ENCODE measurements at places on chromosomes 6 and 20.

DNA sequence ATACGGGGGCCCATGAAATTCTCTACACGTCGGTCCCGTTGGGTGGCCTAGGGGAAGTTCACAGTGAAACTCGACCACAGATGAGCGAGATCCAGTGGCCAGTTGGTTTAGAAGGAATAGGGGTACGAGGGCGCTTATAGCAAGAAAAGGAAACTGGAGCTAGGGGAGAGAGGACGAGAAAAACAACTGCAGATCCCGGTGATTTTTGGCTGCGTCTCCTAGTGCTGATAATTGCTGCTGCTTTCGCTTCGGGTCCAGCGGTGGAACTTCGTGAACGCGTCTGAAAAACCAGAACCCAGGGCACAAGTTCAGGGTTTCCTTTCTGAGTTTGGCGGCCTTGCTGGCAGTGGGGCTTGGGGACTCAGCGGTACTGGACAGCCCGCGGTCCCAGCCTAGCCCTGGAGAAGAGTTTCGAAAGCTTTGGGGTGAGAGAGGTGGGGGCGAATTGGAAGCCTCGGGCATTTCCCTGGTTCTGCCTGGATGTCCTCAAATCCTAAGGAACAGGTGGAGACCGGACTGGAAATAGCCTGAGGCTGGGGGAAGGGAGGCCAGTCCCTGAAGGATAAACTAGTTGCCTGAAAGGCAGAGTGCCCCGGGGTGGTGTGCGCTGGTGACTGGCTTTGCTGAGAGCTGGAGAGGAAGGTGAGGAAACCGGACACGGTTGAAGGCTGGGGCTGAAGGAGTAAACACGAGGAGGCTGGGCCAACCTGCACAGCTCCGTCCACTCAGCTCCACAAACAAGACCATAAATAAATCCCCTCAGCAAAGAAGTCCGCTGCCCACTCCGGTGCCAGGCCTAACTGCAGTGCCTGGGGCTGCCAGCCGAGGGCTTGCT is 793 bp downstream of the GMPR start:
- DNase-seq = no peak

DNA sequence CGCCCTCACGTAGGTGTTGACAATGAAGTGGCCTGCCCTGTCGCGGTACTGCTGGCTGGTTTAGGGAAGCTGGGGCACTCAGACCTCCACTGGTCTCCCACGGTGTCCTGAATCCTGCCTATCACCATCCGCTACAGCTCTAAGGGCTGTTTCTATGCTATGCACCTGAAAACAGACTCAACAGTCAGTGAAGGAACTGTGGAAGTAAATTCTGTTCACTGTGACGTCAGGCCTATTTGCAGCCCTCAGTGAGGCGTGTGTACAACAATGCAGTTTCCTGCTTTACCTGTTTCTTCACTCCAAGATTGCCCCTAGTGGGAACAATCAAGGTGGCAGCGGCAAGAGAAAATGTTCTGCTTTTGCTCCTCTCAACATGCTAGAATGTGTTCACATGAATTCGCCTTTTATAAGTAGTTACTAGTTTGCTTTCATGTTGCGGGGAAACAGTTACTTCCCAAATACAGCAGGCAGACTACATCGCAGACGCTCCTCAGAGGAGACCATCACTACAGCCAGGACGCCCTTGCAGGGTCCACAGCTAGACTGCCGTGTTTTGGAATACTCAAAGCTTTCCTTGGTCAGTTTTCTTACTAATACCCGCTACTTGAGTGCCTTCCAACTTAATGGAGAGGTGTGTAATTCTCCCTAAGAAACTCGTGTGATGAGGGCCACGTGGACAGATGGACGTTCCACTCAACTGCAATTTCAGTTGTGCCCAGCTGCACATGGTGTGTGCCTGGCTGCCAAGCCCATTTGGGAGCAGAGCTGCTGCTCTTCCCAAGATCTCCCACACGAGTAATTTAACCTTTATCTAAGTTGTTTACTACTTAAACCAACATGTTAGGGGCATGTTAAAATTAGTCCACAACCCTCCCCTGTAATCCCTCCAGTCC is 25.4 kb downstream of the DIDO1 start:
- DNase-seq = no peak

DNA sequence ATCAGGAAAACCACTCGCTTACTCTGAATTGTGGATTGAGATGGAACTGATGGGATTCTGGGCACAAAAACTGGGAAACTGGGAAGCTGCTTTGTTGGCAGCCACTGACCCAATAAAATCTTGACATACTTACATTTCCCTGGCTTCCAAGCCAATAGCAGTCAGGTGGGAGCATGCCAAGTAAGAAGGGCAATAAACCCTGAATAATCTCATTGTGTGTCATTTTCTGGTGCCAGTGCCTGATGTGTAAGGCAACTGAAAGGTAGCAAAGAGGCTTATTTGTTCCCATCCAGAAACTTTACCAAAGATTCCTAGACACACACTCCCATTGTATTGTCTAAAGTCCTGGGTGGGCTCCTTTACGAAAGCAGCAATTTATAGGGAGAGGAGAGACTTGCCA is 93.2 kb downstream of the TBX18 start:
- peak; percentile 54 for DNase-seq

- DNase-seq = no peak
Observed at GRCh38 chr6:112122756-112123155, 35.4 kb downstream of the FAM229B start.

GRCh38 chr6:151370509-151371078 is 20.8 kb downstream of the ZBTB2 start:
- DNase-seq = no peak

DNA sequence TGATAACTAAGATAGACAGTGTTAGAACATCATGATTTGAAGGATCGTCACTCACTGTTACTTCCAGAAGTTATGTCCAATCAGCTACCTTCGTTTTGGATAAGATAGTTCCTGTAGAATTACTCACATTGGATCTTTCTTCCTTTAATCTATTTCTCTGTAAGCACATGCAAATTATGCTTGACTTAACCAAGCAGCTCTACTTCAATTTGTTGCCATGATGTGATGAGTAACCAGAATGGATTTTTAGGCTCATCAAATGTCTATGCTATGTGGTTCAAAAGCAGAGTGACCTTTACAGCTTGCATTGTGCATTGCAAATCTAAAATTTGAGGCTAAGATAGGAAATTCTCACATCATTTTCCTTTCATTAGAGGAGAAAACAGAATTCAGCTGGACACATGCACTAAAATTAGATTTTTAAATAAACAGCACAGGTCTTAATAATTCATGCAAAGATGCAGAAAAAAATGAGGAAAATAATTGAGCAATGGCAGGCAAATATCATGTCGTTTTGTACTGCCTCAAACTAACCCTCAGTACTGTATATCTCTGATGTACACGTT is 76.7 kb upstream of the ZFP64 start:
- DNase-seq = no peak

DNA sequence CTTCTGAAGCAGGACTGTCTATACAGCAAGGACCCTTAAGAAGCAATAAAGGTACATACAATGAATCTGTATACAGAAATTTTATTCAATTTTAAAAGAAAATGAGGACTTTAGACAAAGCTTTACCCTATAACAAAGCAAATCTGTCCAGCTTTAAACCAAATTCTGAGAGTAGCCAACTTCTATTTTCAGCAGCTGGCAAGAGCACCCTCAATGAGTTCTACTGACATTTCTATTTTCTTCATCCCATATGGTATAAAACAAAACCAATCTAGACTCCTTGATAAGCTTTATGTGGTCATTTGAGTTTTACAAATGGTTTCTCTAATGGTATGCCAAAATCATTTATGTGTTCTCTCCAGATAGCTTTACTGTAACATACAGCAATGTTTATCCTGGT is 12.7 kb downstream of the CPNE1 start:
- no peak for DNase-seq

GRCh38 chr6:122740091-122740490 is 39.4 kb upstream of the FABP7 start:
- DNase-seq = no peak

- DNase-seq = no peak
Observed at GRCh38 chr6:168417679-168418557, 23.1 kb upstream of the SMOC2 start.

DNA sequence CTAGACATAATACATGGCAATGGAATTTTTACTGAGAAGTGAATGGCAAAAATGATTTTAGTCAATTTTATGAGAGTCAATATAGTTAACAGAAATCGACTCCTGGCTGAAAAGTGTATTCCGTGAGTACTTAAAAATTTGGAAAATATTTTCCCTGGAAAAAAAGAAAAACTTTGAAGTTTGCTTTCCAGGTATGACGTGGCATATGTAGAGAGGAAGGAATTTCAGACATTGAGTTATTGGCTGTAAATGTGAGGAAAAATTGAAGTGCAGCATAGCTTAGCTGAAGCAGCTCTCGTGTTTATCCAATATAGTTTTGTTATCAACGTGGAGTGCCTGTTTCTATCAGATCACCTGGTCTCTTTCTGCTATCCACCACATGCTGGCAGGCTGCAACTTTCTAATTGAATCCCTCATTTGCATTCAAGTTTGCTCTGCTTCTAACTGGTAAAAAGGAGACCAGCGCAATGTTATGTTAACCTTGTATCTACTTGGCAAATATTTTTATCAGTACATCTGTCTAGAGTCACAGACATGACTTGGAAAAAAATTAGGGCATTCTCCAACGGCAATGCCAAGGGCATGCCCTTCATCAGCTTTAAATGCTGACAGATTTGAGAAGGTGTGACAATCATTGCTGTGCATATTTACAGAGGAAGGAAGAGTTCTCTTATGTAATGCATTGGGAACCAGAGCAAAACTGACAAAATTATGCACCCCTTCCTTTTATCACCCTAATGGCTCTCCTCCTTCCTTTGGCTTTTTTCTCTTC is 1102.8 kb upstream of the FLRT3 start:
- no peak for DNase-seq

DNA sequence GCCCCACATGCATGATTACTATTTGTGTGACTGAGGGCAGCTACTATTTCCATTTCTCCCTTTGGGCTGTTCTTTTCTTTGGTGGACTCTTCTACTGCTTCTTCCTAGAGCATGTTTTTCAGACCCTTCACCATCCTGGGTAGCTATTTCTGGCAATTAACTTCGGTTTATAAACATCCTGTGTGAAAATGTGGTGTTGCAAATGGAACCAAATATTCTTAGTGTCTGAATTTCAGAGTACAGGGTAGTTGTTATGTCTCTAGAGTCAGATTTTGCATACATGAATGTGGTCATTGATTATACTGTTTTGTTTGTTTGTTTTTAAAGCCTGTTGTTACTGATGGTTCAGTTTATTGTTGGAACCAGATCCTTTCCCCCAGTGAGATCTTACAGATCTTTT is 49.7 kb downstream of the PROKR2 start:
- no peak for DNase-seq

- DNase-seq = no peak
Observed at GRCh38 chr6:40720375-40720748, 133.2 kb upstream of the LRFN2 start.

DNA sequence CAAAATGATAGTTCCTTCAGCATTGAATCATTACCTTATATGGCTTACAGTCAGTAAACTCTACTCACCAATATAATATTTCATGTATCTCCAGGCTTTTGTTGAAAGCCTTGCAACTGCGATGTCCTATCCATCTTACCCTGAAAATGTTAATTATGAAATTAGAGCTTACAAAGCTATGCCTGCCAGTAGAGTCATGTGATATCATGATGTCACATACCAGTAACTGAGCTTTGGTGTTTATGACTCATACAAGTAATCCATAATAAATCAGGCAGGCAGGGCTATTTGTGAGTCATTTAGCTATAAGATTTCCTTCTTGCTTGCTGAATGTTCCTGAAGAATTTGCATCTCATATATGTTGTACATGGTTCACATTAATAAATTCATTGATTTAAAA is 44.9 kb upstream of the FAM83B start:
- peak; percentile 67 for DNase-seq

- no peak for DNase-seq
Observed at GRCh38 chr6:144544266-144544830, 259.2 kb downstream of the UTRN start.

GRCh38 chr20:19996917-19997316 is 20.2 kb upstream of the NAA20 start:
- DNase-seq = no peak

- DNase-seq = no peak
Observed at GRCh38 chr6:56927538-56928453, 27.1 kb upstream of the BEND6 start.

DNA sequence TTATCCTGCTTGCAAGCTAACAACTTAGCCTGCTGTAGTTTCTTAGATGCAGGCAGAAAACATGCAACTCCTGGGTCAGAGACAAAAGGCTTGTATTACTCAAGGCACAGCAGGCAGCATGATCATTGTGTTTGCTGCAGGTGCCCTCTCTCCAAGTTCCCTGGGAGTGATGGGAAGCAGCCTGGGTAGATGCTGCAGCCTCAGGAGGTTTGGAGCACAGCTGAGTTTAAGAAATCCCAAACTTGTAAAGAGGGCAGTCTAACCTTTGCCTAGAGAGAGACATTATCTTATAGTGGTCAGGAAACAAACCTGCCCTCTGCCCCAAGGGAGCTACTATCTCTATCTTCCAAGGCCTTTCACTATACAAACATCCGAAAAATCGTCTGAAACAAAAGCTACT is 61.1 kb downstream of the PFDN4 start:
- DNase-seq = no peak

DNA sequence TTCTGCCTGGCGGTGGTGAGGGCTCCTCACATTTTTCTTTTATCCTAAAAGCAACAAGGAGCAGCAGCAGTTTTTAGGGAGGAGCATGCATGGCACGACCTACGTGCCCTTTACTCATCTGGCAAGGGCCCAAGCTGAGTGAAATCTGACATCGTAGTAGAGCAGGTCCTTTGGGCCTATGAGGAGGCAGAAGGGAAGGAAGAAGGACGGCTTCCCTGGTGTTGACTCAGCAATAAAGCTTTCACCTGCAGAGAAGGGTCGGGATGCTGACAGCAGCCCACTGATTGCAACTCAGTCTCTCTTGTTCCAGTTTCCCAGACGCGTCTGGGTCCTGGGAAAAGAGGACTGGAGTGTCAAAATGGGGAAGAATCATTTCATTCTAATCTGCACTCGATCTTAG is 409.1 kb upstream of the AGPAT4 start:
- DNase-seq = no peak

- DNase-seq = no peak
Observed at GRCh38 chr6:130421585-130421984, 55.8 kb downstream of the TMEM200A start.

- peak; percentile 8 for DNase-seq
Observed at GRCh38 chr6:129186988-129187387, 304.1 kb downstream of the LAMA2 start.

GRCh38 chr6:3359101-3359752 is 97.6 kb downstream of the SLC22A23 start:
- no peak for DNase-seq

GRCh38 chr20:62040381-62040922 is 25.2 kb downstream of the TAF4 start:
- DNase-seq = no peak

DNA sequence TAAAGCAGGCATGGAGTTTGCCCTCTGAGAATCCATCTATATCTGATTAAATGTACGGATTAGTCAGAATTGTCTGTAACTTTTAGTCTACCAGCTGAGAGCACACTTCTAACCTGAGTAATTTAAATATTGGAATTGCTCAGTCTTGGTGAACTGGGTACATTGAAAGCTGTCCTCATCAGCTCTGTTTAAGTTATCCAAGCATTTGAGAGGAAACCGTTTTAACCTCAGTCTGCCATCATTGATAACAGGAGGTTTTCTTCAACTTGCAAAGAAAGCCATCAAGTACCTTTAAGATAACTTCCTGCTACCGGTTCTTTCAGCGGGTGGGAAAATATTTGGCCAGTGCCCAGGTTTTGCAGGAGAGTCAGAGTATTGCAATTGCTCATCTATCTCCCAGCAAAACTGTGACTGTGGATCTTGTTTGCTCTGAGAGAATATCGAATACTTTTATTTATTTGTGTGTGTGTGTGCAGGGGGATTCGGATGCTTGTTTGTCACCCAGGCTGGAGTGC is 31.1 kb upstream of the F13A1 start:
- no peak for DNase-seq

- DNase-seq = no peak
Observed at GRCh38 chr6:88702956-88703556, 260.4 kb downstream of the RNGTT start.
